ENCODE measurements at places on chromosomes 16 and 17. TPM values are rescaled to one million over a fixed set of nuclear protein-coding genes. Genes with fewer than 3 reads are reported as not detected.

The KRT15 gene
- 1.3 TPM for total RNA-seq

The RNU2-1 gene
- total RNA-seq: not detected

The EFNB3 gene
- 4.7 TPM for total RNA-seq

The SAMD14 gene
- 14.7 TPM for total RNA-seq

- DNase-seq: no peak
Measured at GRCh38 chr17:34156741-34157589, 98.1 kb upstream of the CCL2 start.

DNA sequence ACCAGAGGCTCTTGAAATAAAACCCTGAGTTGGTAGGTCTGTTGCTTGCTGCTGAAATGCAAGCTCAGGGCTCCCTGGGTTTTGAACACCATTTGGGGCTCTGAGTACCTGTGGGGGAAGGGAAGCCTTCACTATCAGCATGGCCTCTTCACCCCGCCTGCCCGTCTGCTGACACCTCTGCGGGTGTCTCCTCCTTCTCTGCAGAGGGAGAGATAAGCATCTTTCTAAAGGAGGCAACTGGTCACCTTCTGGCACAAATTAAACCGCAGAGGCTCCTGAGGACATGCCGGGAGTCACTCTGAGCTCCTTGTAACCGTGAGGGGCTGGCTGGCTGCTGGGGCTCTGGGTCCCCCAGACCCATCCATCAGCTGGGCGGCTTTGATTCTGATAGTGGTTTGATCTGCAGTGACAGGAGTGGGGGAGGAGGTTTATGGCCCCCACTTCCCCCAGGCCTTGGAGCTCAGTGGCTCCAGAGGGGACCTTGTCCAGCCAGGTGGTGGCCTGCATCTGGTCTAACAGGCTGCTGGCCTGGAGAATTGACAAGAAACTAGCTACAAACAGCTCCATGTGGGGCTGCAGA lies 123.5 kb downstream of the IRF8 start:
- no peak for DNase-seq

GRCh38 chr16:86722970-86723369 lies 144.6 kb downstream of the FOXL1 start:
- no peak for DNase-seq

DNA sequence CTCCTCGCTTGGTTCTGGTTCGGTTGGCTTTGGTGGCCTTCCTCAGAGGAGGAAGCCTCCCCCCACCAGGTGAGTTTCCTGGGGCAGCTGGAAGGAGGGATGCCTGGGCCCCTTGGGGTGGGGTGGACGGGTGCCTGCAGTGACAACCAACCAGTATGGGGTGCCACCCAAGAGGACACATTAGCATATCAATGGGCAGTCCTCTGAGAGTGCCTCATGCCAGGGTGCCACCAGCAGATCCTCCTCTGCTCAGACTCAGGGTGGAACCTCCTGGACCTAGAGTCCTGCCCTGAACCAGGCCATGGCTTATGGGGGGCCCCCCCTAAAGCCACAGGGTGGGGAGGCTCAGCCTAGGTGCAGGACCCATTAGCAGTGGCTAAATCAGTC lies 2.7 kb downstream of the PPP1R1B start:
- DNase-seq: no peak

DNA sequence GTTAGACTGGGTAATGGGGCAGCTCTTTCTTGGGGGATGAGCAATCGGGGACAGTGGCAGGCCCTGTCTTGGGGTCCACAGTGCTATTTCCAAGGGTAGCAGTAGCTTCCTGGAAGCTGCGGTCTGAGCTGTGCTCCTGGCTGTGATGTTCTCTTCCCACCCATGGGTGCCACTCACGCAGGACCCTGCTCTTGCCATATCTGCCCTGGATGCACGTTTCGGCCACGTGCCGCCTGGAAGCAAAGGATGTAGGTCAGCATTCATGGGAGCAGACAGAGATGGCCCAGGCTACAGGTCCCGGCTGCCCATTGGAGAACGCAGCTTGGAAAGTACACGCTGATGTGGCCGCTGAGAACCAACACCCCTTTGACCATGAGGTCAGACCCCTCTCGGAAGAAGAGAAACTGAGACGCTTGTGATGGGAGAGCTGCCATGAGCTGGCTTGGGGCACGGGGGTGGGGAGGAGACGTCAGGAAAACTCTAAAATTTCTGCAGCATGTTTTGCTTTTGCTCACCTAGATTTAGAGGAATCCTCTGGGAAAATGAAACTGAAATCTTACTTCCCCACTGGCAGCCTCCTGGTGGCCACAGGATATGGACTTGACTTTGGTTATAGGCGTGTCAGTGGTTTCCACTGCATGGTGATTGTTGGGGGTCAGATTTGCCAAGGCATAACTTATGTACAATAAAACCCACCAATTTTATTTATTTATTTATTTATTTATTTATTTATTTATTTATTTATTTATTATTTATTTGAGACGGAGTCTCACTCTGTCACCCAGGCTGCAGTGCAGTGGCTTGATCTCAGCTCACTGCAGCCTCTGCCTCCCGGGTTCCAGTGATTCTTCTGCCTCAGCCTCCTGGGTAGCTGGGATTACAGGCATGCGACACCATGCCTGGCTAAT lies 36.2 kb upstream of the IRF8 start:
- no peak for DNase-seq

- no peak for DNase-seq
Measured at GRCh38 chr17:44287651-44288050, 19.7 kb upstream of the SLC4A1 start.

DNA sequence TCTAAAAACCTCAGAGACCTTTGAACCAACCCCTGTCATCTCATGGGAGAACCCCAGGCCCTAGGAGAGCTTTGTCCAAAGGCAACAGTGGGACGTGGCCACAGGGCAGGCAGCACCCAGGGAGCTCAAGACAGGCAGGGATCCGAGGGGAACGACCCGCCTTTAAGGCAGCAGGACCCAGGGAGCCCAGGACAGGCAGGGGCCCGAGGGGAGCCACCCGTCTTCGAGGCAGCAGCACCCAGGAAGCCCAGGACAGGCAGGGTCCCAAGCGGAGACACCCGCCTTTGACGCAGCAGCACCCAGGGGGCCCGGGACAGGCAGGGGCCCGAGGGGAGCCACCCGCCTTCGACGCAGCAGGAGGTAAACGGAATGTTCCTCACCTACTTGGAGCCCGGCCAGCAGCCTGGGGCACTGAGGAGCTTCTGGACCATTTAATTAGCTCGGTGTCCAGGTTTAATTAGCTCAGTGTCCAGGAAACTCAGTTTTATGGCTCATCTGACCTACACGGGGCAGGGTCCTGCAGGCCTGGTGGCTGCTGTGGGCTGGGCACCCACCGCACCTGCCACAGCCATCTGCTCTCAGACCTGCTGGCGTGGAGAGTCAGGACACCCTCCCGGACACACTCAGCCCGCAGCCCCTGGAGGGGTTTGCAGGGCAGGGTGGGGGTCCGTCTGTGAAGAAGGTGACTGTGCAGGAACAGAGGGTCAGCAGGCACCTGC lies 24.4 kb downstream of the PIEZO1 start:
- DNase-seq: no peak

DNA sequence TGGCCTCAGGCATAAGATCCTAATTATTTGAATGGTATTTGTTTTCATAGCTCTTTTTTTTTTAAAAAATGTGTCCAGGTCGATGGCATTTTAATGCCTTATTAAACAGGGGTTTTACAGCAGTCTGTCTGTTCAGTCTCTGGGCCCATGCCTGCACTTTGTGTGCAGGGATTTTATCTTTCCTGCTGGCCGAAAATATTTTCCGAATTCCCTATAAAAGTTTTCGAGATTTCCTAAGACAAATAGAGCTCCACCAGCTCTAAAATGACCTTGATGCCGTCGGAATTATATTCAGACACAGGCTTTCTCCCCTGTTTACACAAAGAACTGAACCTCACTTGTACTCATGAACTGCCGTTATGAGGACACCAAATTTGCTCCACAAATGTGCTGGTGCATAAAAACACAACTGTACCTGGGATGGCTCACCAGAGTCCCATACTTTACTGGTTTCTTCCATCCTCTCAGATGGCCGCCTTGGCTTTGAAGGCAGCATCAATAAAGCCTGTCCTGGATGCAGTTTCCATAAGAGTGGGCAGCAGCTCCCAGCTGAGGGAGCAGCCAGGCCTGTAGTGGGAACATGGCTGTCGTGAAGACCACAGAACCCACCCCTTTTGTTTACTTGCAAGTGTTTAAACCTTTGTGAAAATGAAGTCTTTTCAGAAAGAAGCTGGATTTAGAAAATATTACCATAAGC lies 44.9 kb downstream of the TBX4 start:
- DNase-seq: no peak

GRCh38 chr16:23152386-23153178 lies 3.3 kb upstream of the USP31 start:
- no peak for DNase-seq

DNA sequence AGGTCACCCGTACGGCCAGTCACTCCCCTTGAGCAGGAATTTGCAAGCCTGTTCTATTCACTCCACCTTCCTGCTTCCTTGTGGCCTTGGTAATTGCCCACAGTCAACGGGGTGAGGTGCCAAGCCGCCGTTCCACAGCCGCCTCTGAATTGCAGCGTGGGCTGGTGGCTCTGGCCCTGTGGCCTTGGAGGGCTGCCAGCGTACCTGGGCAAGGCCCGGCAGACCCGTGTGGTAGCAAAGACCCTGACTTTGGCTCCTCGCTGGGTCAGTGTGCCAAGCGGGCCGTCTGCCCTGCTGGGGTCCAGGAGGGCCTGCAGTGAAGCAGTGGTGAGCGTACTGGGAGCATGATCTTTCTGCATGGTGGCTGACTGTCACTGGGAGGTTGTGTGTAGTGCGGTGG lies 3.6 kb downstream of the BANP start:
- DNase-seq: no peak
